Mesenteric fat pad (tissue), 1 donor: ENCODE measurements at places on chromosomes 7 and 10. TPM values are rescaled to one million over a fixed set of nuclear protein-coding genes. Genes with fewer than 3 reads are reported as not detected.

Gene TAS2R40
- not detected for total RNA-seq

Gene ZNF485
- total RNA-seq: 2.1 TPM

Gene GNAT3
- not detected for total RNA-seq

Gene BEND7
- total RNA-seq: 26.8 TPM

Gene CRHR2
- total RNA-seq: 0.19 TPM

Gene ODAD2
- total RNA-seq: 0.22 TPM

Gene FAM237B
- total RNA-seq: not detected

Gene CC2D2B
- 2.6 TPM for total RNA-seq

Gene NUDCD3
- total RNA-seq: 68.9 TPM

Gene CALHM3
- total RNA-seq: not detected

Gene SNCG
- total RNA-seq: 265 TPM

Gene HTR5A
- total RNA-seq: not detected

Gene PTN
- total RNA-seq: 10.3 TPM

Gene ATOH7
- not detected for total RNA-seq

Gene GLI3
- total RNA-seq: 25.5 TPM

Gene PNLIPRP3
- not detected for total RNA-seq

Gene EPHB4
- total RNA-seq: 45.6 TPM

Gene TOMM7
- 248 TPM for total RNA-seq

Gene ELOVL3
- total RNA-seq: 7.2 TPM

Gene CEP41
- total RNA-seq: 9.3 TPM

Gene PNLIPRP2
- 1.1 TPM for total RNA-seq

Gene LIPM
- total RNA-seq: not detected

Gene IDI1
- 32.3 TPM for total RNA-seq

Gene CHAT
- not detected for total RNA-seq

Gene FAM25C
- not detected for total RNA-seq

Gene LIPN
- 0.74 TPM for total RNA-seq

Gene AGBL3
- total RNA-seq: 2.6 TPM

Gene THSD7A
- total RNA-seq: 6.0 TPM

Gene NRCAM
- total RNA-seq: 9.1 TPM

Gene TAS2R41
- not detected for total RNA-seq

Gene GSAP
- total RNA-seq: 22.2 TPM

Gene SLC12A9
- 21.7 TPM for total RNA-seq

Gene RNF133
- total RNA-seq: 0.90 TPM

Gene OTUD1
- 13.8 TPM for total RNA-seq

Gene TRIM73
- total RNA-seq: 5.4 TPM

Gene ANKRD1
- 1.6 TPM for total RNA-seq

Gene NOS3
- 57.1 TPM for total RNA-seq

Gene PDE6C
- not detected for total RNA-seq

Gene FAM25A
- total RNA-seq: not detected

Gene FKBP6
- total RNA-seq: not detected

Gene FLNC
- 16.2 TPM for total RNA-seq

Gene ACSM6
- total RNA-seq: not detected

Gene RBAK
- 9.8 TPM for total RNA-seq

Gene CLDN3
- not detected for total RNA-seq

Gene GCK
- total RNA-seq: 0.48 TPM

Gene SEMA3E
- 3.2 TPM for total RNA-seq

Gene TUBB8
- not detected for total RNA-seq

Gene CLCN1
- 0.22 TPM for total RNA-seq

Gene CEP55
- total RNA-seq: 0.16 TPM

Gene ANKMY2
- 14.9 TPM for total RNA-seq

Gene UPK3BL1
- total RNA-seq: 15.7 TPM

Gene CPA1
- total RNA-seq: 4.0 TPM

Gene MOGAT3
- total RNA-seq: not detected

Gene DMBT1
- total RNA-seq: 1.2 TPM

Gene CAMK2B
- 1.2 TPM for total RNA-seq

Gene MSS51
- total RNA-seq: 1.6 TPM

Gene PON1
- 0.19 TPM for total RNA-seq

Gene OLAH
- 2.0 TPM for total RNA-seq
